ENCODE measurements at places on chromosomes 13 and 19. TPM values are rescaled to one million over a fixed set of nuclear protein-coding genes. Genes with fewer than 3 reads are reported as not detected.

Gene ZNF724
- 12.5 TPM for total RNA-seq

Gene MCEMP1
- total RNA-seq, result not detected

Gene CYP2S1
- not detected for total RNA-seq

Gene FCER2
- 2.5 TPM for total RNA-seq

Gene ZNF69
- total RNA-seq, result 1.8 TPM

Gene LIM2
- 1.2 TPM for total RNA-seq

Gene SGTA
- total RNA-seq, result 88.2 TPM

Gene TMEM59L
- total RNA-seq, result not detected

Gene TUBA3C
- not detected for total RNA-seq

Gene KLK2
- not detected for total RNA-seq

Gene GAMT
- total RNA-seq, result 30.8 TPM

Gene SPATA13
- 54.7 TPM for total RNA-seq

Measured in activated CD8-positive, alpha-beta memory T cell treated with anti-CD3 and anti-CD28 coated beads for 36 hours (primary cell).